ENCODE measurements at places on chromosomes 3 and 15.

- no peak for DNase-seq
These were observed 97.6 kb downstream of the FRMD4B start for GRCh38 chr3:69288161-69288895.

DNA sequence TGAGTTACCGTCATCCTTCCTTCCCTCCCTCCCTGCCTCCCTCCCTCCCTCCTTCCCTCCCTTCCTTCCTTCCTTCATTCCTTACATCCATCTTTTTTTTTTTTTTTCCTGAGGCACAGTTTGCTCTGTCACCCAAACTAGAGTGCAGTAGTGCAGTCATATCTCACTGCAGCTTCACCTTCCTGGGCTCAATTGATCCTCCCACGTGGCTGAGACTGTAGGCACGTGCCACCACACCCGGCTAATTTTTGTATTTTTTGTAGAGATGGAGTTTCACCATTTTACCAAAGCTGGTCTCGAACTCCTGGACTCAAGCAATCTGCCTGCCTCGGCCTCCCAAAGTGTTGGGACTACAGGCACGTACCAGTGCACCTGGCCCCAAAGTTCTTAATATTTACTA is 25.8 kb downstream of the USP3 start:
- no peak for DNase-seq

GRCh38 chr15:72847033-72847432 is 63.5 kb upstream of the ADPGK start:
- no peak for DNase-seq

GRCh38 chr3:6180171-6180570 is 680.7 kb upstream of the GRM7 start:
- DNase-seq = no peak

DNA sequence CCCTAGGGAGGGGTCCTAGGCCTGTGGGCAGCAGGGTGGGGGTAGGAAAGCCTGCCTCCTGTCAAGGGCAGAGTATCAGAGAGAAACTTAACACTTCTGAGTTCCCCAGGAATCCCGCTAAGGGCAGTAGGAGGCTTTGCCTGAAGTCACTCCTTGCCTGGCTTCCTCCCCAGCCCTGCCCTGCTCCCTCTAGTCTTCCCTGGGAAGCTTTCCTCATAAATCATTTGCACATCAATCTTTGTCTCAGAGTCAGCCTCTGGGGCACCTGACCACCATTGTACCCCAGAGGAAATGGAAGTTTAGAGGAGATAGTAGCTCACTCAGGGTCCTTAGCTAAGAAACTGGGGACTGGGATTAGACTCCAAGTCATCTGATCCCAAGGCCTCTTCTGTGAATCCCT is 129.4 kb upstream of the TLE3 start:
- DNase-seq = no peak

DNA sequence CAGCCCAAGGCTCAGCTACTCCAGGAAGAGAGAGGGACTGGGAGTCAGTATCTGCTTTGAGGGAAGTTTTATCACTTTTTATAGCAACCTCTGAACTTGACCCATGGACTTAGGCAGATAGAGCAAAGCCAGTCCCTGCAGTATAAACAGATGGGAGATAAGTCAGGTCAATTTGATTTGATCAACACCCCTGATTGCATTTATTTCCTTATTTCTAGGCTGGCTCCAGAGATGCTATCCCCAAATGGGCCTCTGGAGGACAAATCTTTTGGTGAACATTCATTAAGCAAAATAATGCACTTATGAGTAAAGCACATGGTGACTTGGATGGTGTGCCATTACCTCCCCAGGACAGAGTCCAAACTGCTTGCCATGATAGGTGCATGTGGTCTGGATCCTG is 8.9 kb upstream of the IDH3A start:
- no peak for DNase-seq

- no peak for DNase-seq
These were observed 39.1 kb upstream of the OSBPL11 start for GRCh38 chr3:125634336-125634950.

GRCh38 chr3:126369490-126369889 is 12.3 kb upstream of the KLF15 start:
- no peak for DNase-seq

DNA sequence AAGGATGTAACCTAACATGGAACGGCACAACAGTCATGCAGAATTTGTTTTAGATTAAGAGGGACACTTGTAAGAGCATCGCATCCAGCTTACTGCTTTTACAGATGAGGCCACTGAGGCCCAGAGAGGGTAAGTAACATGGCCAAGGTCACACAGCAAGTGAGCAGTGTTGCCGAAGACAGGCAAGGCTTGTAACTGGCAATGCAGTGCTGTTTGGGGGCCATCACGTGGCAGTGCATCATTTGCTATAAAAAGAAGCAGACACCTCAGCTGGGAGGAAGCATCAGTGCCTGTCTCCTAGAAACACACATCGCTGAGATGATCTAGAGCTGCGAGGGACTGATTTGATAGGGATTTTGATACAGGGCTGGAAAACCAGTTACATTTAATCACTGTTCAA is 108.2 kb upstream of the PROK2 start:
- no peak for DNase-seq

GRCh38 chr3:23587513-23587912 is 218.2 kb upstream of the UBE2E1 start:
- no peak for DNase-seq

DNA sequence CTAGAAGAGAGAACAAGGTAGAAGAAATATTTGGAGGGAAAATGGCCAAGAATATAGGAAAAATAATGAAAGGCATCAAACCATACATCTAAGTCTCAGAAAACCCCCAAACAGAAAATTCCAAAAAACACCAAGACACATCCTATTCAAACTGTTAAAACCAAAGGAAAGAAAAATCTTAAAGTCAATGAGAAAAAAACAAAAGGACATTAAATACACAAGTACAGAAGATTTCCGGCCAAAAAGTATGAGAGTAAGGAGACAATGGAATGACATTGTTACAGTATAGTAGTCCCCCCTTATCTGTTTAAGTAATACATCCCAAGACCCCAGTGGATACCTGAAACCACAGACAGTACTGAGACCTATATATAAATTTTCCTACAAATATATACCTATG is 18.8 kb downstream of the CLASP2 start:
- no peak for DNase-seq

DNA sequence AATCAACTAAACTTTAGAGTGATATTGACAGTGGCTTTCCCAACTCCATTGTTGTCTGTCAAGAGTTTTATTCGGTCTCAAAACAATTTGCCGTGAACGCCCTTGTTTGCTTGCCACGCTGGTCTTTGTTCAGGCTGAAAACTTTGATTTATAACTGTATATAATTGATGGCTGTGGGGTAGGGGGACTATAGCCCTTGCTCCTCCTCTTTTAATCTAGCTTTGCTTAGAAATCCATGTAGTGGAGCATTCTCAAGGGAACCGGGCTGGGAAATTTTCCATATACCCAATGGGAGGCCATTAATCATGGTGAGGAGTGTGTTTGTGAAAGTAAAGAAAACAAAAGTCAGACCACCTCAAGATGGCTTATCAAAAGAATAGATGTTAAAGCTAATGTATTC is 339.8 kb upstream of the RARB start:
- DNase-seq = no peak

DNA sequence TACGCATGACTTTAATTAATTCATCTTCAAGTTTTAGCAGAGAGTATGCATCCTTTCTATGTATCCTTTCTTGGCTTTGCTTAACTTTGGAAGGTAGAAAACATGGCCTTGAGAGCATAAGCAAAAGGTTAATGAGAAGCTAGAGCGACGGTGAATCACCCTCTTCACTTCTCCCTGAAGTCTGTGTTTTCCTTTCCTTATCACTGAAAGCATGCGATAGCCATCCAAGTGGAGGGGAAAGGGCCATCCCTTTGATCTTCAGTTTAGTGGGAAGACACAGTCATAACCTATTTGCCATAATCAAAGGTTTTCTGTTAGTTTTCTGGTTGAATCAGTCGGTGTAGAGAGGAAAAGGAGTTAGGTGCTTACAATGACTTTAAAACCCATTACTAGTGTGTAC is 354.0 kb upstream of the ROBO2 start:
- no peak for DNase-seq

- DNase-seq = no peak
These were observed 46.6 kb upstream of the ATP2B2 start for GRCh38 chr3:10551821-10552630.

- no peak for DNase-seq
These were observed 65.6 kb downstream of the NIPA2 start for GRCh38 chr15:22903961-22904534.

DNA sequence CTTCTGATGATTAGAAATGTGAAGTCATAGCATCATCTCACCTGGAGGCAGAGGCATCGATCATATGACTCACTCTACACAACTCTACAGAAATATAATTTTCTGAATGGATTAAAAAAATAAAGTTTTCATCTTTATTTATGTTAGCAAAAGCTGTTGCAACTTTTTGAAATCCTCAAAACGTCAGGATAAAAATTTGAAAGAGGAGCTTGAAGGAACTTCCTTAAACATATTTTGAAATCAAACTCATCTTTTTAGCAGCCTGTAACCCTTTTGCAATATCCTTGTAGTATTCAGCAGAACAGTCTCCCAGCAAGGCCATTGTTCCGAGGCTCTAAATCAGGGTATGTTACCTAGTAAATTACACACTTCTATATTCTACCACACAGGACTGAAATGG is 985.4 kb downstream of the PLOD2 start:
- no peak for DNase-seq

GRCh38 chr3:196140224-196140623 is 58.3 kb upstream of the TFRC start:
- no peak for DNase-seq

GRCh38 chr3:14480207-14481017 is 59.7 kb downstream of the GRIP2 start:
- DNase-seq = peak; percentile 16

- no peak for DNase-seq
These were observed 25.1 kb upstream of the FSTL1 start for GRCh38 chr3:120475722-120476377.

GRCh38 chr15:80866936-80867335 is 87.8 kb downstream of the CEMIP start:
- no peak for DNase-seq

DNA sequence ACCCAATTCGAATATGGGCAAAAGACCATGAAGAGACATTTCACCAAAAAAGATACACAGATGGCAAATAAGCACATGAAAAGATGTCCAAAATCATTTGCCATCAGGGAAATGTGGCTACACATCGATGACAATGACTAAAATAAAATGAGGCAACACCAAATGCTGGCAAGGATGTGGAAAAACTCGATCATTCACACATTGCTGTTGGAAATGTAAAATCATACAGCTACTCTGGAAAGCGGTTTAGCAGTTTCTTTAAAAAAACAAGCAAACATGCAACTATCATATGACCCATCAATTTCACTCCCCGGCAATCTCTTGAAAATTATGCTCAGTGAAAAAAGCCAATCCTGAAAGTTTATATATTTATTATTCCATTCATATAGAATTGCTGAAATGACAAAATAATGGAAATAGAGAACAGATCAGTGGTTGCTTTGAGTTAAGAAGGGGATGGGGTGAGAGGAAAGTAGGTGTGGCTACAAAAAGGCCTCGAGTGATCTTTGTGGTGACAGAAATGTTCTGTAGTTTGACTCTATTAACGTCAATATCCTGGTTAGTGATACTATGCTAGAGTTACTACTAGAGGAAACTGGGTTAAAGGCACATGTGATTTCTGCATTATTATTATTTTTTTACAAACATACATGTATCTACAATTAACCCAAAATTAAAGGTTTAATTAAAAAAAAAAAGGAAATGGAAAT is 45.0 kb downstream of the DLG1 start:
- DNase-seq = no peak

GRCh38 chr3:102926618-102927017 is 491.8 kb downstream of the ZPLD1 start:
- no peak for DNase-seq

GRCh38 chr15:95168152-95168551 is 936.8 kb downstream of the MCTP2 start:
- no peak for DNase-seq

DNA sequence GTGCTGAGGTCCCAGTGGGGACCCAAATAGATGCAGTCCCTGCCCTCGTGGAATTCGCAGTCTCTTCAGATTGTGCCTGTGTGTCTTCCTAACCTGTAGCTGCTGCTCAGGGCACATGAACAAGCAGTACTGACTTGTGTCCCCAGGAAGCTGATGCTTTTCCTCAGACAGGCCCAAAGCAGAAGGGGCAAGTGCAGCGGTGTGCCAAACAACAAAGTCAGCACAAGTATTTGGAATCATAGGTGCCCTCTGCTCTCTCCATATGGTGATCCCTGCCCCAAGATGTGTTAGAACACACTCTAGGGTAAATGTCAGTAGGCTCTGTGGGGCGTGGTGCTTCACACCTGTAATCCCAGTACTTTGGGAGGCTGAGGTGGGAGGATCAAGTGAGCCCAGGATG is 21.9 kb downstream of the BHLHE40 start:
- no peak for DNase-seq

DNA sequence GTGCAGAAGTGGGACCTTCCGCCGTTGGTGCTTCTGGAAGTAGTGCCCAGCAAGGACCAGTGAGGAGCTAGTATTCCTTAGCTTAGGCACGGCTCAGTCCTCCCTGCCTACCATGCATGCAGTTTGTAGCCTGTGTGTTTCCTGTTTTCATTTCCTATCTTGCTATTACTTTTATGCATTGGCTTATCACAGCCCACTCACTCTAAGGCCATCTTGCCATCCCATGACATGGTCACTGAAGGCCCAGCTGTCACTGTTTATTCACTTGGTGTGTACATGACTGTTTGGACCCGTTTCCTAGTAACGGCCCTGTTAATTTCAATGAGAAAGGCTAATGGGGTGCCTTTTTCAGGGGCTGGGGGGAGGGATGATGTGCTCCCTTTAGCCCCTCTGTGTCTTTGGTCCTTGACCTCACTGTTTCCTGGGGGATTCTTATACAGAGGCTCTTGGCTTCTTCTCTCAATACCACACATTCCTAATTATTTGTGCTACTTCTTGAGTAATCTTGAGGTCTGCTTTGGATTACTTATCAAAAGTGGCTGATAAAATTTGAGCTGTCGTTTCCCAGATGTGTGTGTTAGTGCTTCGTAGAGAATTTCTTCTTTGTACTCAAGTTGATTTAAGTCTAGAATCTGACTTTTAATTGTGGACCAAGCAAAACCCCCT is 24.5 kb upstream of the TRAK1 start:
- no peak for DNase-seq

- peak; percentile 44 for DNase-seq
These were observed 109.9 kb downstream of the TBC1D5 start for GRCh38 chr3:17632401-17633100.

- DNase-seq = no peak
These were observed 163.7 kb downstream of the PGPEP1L start for GRCh38 chr15:98843844-98844243.

DNA sequence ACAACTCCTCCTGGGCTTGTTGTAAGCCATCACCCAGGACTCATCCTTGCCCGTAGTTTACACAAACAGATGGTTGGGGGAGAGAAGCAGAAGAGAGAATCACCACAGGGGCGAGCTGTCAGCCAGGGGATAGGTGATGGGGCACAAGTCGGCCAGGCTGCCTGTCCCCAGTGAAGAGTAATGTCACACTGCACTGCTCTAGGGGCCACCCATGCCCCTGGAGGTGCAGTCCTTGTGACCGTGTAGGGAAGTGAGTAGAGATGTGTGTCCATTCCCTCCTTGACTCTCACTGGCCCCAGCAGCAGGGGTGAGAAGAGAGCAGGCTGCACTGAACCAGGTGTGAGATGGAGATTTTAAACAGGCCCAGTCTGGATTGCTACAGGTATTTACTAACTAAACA is 17.1 kb upstream of the PRSS50 start:
- no peak for DNase-seq

- DNase-seq = no peak
These were observed 26.6 kb downstream of the FBLN2 start for GRCh38 chr3:13575459-13576061.

GRCh38 chr3:12004741-12005513 is 739 bp downstream of the SYN2 start:
- DNase-seq = no peak

Data from skeletal muscle cell (primary cell).